DMS79 treated with DMSO at 0.1 percent for 48 hours (cell line): ENCODE measurements at places on chromosomes 16 and 17.
A peak's percentile ranks its signal among the peaks of the same experiment; 100 is the strongest.

DNA sequence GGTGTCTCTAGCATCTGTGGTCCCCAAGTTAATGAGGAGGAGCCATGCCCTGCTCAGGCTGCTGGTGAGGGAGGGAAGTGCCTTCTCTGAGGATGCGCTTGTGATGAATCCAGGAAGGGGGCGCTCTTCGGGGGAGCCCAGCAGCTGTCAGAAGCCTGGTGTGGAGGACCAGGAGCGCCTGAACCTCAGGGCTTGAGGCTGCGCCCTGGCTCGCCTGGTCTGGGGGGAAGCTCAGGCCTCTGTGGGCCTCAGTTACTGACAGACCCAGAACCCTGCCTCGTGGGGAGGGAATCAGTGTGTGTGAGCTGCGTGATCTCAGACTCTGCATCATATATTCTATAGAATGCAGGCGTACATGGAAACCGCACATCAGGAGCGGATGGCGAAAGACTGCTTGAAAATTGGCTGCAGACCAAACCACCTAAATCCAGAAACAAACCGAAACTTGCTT lies 126.1 kb downstream of the SEC14L1 start:
- DNase-seq = no peak

- DNase-seq = no peak
Observed at GRCh38 chr16:23920899-23921298, 85.1 kb downstream of the PRKCB start.

DNA sequence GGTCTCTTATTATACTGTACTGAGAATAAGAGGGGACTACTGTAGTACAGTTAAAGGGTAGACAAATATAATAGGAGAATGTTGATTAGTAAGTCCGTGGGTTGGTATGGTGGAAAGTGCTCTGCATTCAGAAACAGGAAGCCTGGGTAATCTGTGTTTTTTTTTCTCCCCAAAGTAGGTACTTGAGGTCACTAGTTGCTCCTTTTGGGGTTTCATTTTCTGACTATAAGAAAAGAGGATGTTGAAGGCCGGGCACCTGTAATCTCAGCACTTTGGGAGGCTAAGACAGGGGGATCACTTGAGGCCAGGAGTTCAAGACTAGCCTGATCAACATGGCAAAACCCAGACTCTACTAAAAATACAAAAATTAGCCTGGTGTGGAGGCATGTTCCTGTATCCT lies 42.0 kb upstream of the MMD start:
- DNase-seq = no peak

GRCh38 chr16:23132775-23133463 lies 16.3 kb downstream of the USP31 start:
- no peak for DNase-seq

- no peak for DNase-seq
Observed at GRCh38 chr16:52553322-52553721, 6.4 kb upstream of the TOX3 start.

DNA sequence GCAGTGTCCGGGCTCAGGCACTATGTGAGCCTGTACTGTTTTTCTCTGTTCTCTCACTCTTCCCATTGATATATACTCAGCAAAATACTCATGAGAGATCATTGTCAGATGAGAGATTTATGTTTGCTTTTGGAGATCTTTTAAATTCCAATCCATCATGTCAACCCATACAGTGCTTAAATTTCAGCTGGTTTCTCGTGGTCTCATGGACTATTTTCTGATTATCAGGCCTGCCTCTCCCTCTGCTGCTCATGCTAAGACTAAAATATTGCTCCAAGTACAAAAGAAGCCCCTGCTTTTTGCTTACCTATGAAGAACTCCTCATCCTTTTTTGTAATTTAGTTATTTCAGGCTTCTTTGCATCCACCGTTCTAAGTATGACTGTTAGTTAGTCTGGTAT lies 547.2 kb downstream of the KCNJ2 start:
- no peak for DNase-seq

- DNase-seq = no peak
Observed at GRCh38 chr17:73725794-73726515, 81.7 kb upstream of the SDK2 start.

- DNase-seq = no peak
Observed at GRCh38 chr16:12801511-12802042, 2.1 kb downstream of the CPPED1 start.

GRCh38 chr16:54244061-54244886 lies 42.3 kb downstream of the IRX3 start:
- DNase-seq = no peak

DNA sequence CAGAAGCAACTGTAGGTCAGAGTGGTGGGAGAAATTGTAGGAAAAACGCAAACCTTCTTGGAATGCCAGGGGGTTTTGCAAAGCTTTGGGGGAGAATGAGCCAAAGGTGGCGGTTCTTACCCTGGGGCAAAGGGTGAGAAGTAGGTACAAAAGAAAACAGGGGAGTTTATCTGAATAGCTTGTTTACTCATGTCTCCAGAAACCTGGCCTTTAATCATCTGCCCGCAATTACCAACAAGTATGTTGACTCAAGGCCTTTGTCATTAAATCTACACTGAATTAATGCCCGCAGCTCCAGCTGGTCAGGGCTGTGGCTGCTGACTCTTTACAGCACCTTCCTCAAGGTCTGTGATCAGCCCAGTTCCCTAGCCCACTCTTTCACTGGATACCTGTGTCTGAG lies 320.1 kb downstream of the CBLN1 start:
- no peak for DNase-seq

- DNase-seq = no peak
Observed at GRCh38 chr17:80594431-80595269, 50.0 kb downstream of the RPTOR start.

DNA sequence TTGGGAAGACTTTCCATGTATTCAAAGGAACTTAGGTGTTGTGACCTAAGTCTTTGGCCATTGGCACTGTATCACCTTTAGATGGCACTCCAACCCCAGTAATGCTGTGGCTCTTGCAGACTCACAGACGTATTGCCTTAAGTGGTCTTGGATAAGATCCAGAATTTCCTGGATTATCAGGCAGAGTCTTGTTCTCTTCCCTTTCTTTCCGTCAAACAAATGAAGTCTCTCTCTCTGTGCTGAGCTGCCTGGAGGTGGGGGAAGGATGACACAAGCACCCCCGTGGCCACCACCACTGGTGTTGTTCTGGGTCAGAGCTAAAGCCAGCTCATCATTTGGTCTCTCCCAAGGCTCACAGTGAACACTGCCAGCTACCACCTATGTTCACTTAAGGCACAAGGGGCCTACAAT lies 789.9 kb upstream of the KIF2B start:
- no peak for DNase-seq

GRCh38 chr17:81277421-81277820 lies 17.7 kb downstream of the SLC38A10 start:
- DNase-seq = peak; percentile 56

- no peak for DNase-seq
Observed at GRCh38 chr16:16019488-16019887, 70.1 kb downstream of the ABCC1 start.

GRCh38 chr17:2347805-2348685 lies 10.7 kb downstream of the SGSM2 start:
- DNase-seq = peak; percentile 66
